Stimulated activated CD8-positive, alpha-beta memory T cell treated with anti-CD3 and anti-CD28 coated beads, Interleukin-7, amount 100 ng/mL, for 1 hour (primary cell): ENCODE measurements at places on chromosomes 12 and 14.

GRCh38 chr12:64522316-64522715 is 70.4 kb downstream of the TBK1 start:
- no peak for DNase-seq

DNA sequence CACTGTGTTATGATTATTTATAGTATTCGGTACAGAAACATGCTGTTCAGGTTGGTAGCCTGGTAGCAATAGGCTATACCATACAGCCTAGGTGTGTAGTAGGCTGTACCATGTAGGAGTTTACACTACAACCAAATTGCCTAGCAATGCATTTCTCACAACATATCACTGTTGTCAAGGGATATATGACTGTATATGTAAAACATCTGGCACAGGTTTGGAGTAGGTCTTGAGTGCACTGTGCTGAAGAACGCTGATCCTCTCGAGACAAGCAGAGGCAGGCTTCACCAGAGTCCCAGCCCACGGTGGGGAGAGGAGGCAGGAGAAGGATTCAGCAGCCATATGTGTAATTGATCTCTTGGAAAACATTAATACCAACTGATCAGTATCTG is 15.0 kb upstream of the TBX5 start:
- no peak for DNase-seq

DNA sequence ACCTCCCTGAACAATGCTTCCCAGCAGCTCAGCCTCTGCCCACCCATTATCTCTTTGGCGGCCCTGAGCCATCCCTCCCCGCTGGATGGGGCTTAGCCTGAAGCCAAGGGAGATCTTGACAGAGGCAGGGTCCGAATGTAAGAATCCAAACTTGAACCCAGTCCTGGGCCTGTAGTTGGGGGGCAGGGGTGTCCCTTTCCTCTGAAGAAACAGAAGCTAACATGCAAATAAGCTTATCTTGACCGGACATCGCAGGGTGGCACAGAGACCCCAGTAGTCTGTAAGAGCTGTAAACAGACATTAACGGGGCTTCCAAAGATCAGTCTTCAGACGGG is 6.0 kb downstream of the DLK1 start:
- no peak for DNase-seq

DNA sequence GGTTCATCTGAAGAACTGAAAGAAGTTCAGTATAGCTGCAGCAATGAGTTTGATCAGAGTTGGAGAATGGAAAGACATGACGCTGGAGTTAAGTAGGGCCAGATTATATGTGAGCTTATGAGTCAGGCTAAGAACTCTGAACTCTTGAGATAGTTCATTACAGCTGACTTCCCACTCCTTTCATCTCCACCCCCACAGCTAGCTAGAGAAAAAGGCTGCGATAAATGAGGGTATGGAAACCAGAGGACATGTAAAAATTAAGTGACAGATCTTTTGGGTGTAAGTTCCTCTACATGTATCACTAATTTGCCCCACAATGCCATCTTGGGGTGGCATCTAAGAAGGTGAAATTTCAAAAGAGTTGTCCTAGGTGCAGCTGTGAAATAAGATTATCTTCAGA is 28.6 kb downstream of the PYM1 start:
- no peak for DNase-seq

- no peak for DNase-seq
These were observed 666 bp downstream of the FMNL3 start for GRCh38 chr12:49706351-49707127.

DNA sequence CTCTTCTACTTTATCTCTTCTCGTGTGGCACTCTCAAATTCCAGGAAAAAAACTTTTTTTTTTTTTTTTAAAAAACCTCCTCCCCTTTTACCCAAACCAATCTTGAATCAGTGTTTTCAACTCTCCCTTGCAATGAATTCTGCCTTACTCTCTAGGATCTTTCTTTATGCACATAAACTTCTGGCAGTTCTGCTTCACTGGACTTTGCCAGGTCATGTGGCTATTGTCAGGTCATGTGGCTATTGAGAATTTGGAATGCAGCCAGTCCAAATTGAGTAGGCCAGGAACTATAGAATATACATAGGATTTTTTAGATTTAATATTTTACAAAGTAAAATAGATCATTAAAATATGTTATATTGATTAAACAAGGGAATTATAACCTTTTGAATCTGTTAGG is 218.2 kb downstream of the TMTC3 start:
- DNase-seq, result no peak

DNA sequence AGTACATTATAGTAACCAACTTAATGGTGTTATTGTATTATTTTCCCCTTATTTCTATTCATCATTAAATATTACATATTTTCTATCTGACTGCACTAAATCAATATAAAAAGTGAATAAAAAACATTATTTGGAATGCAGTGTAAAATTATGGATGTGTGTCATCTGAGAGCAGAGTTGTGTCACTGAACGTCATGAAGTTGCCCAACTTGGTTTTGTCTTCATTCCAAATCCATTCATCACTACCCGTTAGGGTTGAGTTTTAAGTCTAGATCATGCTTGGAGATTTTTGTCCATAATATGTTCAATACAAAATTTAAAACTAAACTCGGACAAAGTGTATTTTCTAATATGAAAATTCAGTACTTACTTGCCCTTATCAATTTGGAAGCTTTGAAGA is 16.1 kb downstream of the KLRF1 start:
- DNase-seq, result no peak

DNA sequence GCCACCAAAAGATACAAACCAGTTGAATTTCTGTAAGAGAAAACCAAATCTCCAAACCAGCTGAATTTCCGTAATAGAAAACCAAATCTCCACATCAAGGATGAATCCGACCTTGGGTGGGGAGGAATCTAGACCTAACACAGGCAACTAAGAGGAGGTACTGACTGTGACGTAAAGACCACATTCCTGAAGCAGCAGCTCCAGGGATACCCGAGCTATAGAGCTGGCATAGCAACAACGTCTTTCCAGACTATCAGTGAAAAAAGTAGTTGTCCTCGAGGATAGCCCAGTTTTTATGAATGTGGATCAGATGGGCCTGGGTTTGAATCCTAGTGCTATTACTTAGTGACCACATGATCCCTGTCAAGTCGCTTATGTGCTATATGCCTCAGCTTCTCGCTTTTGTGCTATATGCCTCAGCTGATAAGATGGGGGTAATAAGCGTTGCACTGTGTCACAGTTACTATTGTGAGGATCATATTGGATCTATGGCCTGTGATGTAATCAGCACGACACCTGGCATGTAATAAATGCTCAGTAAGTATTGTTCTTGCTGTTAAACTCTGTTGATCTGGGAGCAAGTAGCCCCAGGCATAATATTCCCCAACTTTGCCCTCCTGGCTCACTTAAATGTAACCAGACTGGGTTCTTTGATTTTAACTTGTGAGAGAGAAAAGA is 113.8 kb downstream of the EGLN3 start:
- DNase-seq, result no peak

GRCh38 chr14:103022002-103022684 is 35.2 kb downstream of the CDC42BPB start:
- DNase-seq, result no peak

- DNase-seq, result no peak
These were observed 2.6 kb upstream of the NOS1 start for GRCh38 chr12:117363953-117364486.

- DNase-seq, result no peak
These were observed 155.4 kb downstream of the AACS start for GRCh38 chr12:125220404-125221273.

- no peak for DNase-seq
These were observed 69.5 kb downstream of the CLMN start for GRCh38 chr14:95250140-95250769.

- DNase-seq, result no peak
These were observed 20.5 kb upstream of the SLC24A4 start for GRCh38 chr14:92302481-92302880.

DNA sequence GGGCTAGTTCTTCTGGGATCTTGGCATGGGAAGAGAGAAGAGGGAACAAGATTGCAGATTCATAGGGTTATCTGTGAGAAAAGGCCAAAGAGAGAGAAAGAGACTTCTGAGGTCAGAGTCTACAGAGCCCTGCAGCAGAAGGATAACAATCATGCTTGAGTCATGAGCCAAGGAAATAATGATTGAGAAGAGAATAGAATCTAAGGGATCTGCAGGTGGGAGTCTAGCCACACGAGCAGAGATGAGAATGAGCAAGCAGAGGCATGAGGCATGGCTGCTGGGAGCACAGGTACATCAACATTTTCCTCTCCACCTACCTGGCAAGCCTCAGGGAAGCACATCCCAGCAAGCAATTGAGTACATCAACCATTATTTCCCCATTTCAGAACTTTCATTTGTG is 303.7 kb downstream of the LRIG3 start:
- no peak for DNase-seq

DNA sequence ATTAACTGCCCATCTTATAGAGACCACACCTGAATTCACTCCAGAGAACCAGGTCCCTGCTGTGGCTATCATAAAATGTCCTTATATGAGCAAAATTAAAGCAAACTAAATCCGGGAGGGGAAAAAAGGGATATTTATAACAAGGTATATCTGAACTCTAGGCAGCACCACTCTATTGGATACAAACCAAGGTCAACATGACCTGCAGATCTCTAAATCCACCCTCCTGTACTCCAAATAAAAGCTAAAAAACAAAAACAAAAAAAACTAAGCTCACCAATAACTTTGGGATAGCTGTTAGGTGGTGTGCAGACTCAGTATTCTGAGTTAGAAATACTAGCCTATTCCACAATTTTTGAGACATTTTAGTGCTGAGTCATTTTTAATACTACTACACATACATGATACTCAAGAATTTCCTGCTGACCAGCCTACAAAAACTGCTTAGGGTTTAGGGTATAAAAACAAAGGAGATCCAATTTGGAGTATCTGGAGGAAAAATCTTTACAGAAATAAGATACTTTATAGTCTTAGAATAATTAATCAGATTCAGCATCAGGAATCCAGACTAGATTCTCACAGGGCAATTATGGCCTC is 46.6 kb upstream of the LTBP2 start:
- no peak for DNase-seq

DNA sequence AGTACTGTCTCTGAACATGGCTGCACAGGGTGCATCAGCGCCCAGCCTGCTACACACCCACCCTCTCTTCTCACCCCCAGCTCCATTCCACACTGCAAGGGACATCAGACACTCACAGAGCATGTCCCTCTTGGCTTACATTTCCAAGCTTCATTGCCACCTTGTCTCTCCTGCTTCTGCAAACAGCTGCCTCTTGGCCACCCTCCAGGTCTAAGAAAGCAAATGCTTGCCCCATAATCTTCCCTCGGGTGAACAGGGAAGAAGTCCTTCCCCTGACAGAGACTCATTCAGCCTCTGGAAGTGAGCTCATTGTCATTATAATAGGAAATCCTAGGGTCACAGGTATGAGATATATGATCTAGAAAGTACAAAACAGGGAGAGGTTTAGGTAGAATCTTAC is 505.2 kb downstream of the RMST start:
- no peak for DNase-seq

- no peak for DNase-seq
These were observed 28.7 kb downstream of the CCDC85C start for GRCh38 chr14:99575043-99576023.

DNA sequence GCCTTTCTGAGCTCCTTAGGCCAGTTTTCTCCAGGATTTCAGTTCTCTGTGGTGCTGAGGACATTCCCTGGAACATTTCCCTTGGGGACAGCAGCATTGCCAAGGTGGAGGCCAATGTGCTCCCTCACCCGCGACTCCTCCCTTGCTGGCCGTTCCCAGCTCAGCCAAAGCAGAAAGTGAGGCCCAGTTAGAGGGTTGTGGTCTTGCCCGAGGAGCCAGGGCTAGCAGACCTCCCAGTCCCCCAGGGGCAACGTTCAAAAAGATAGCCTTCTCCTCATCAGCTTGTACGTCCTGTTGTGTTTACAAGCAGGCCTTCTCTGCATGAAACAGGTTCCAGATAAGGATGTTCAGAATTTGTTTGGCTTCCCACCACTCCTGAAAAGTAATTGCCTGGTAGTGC is 78.4 kb downstream of the SSPN start:
- DNase-seq, result no peak

DNA sequence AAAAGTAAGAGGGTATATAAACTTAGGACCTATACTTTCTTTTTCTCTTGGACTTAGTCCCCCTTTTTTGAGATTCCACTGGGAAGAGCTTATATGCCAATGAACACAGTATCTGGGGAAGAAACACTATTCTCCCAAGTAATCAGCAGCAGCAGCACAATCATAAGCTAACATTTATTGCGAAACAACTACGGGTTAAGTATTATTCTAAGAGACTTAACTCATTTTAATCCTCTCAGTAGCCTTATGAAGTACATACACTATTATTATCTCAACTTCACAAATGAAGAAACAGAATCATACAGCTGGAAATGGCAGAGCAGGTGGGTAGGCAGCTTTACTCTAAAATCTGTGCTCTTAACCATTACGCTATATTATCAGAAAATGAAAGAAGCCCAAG is 27.9 kb downstream of the BAZ2A start:
- DNase-seq, result no peak

DNA sequence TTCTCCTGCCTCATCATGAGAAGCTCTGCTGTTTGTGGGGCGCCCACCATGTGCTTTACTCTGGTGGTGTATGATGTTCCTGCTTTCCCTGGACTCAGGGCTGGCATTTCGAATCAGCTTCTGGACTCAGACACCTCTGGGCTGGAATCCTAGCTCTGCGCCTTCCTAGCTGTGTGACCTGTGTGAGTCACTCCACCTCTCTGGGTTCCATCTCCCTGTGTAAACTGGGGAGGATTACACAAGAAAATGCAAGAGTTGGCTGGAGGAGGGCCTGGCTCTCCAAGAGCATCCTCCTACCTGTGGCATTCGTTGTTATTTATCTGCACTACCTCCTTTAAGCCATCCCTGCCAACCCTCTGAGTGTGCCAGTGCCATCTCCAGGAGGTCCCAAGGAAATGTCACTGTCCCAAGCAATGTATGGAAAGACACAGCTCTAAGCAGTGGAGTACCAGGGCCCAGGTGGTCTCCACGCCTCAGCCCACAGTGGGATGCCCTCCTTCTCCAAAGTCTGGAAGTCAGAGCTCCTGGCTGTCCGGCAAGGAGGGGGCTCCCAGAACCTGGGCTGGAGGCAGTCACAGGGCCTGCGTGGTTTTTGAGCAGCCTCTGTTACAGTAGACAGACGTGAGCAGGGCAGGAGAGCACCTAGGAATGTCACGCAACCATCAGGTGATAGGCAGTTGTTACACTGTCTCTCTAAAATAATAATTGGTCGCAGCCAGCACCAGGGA is 7.3 kb upstream of the TNFAIP2 start:
- DNase-seq, result no peak

DNA sequence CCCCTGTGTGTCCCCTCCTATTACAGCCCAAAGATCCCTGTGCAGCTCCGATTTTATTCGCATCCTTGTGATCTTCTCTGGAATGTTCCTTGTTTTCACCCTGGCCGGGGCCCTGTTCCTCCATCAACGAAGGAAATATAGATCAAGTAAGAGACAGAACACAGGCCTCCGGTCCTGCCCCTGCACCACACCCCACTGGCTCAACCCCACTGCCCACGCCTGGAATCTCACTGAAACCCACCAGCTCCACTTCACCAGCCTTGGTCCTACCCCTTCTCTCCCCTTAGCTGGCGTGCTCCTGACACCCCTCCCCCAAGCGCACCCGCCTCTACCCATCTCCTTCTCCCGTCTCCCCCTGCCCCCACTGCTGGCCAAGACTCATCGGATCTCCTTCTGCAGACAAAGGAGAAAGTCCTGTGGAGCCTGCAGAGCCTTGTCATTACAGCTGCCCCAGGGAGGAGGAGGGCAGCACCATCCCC is 934 bp upstream of the TAPBPL start:
- no peak for DNase-seq

- DNase-seq, result no peak
These were observed 239.4 kb upstream of the PDE3A start for GRCh38 chr12:20128928-20129327.

GRCh38 chr14:79861111-79861510 is 350.2 kb downstream of the DIO2 start:
- no peak for DNase-seq

- DNase-seq, result no peak
These were observed 46.8 kb downstream of the IQSEC3 start for GRCh38 chr12:113347-113746.
